ENCODE measurements at places on chromosomes 3 and 15.
A peak's percentile ranks its signal among the peaks of the same experiment; 100 is the strongest.

DNA sequence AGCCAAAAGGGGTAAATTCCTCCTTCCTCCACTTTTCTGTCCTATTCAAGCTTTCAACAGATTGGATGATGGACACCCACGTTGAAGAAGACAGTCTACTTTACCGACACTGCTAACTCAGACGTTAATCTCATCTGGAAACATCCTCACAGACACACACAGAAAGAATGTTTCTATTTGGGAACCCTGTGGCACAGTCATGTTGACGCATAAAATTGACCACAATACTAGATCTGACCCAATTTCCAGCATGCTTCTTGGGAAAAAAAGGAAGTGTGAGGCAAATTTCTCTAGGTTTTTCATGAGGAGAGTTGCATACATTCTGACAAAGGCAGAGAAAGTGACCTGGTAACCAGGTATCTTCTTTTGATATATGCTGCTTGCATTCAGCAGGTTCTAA is 594.1 kb downstream of the FGF12 start:
- no peak for DNase-seq

DNA sequence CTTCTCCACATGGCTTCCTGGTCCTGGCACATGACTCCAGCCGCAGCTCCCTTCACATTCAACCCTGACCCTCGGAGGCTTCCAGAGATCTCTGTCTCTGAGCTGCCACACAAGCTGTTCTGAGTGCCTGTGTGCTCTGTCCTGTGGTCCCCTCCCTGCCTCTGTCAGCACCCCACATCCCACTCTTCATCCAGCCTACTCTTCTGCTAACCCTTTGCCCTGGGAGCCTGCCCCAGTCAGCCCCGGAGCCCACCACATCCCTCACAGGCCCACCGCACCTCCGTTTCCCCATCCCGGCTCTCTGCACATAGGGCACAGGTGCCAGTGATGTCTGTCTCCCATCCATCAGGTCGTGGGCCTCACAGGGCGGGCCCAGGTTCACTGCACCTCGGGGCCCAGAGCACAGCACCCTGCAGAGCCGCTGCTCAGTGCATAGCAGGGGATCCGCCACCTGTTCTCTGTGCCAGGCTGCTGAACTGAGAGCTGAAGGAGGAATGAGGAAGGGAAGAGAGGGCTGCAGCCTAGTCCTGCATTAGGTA is 133.6 kb downstream of the UACA start:
- DNase-seq = no peak

DNA sequence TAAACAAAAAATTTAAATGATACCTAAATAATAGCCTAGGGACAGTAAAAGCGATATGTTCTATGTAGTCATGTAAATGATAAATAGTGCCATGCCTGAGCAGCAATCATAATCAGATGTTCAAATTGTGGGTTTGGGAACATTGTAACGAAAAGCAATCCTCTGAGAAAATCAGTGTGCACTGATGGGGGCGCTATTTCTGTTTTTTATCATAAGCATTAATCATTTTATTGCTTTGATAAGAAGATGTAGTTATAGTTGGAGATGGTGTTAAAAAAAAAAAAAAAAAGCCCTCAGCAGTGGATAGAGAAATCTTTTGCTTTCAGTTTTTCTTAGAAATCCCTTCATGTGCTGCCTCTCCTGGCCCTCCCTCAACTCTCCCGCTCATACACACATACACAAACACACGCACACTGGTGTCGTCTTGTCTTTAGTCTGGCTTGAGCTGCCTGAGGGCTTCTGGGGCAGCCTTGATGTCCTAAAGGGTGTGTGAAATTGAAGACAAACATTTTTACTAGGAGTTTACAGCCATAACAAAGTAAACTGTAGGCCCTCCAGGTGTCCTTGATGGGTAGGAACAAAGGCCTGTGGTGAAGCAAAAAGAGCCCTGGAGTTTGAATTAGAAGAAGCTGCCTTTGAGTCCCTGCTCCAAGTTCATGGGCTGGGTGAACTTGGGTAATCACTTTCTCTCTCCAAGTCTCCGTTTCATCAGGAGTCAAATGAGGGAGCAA is 428.1 kb downstream of the SOX2 start:
- no peak for DNase-seq

- DNase-seq = no peak
Measured at GRCh38 chr3:13780432-13781176, 99.3 kb downstream of the WNT7A start.

DNA sequence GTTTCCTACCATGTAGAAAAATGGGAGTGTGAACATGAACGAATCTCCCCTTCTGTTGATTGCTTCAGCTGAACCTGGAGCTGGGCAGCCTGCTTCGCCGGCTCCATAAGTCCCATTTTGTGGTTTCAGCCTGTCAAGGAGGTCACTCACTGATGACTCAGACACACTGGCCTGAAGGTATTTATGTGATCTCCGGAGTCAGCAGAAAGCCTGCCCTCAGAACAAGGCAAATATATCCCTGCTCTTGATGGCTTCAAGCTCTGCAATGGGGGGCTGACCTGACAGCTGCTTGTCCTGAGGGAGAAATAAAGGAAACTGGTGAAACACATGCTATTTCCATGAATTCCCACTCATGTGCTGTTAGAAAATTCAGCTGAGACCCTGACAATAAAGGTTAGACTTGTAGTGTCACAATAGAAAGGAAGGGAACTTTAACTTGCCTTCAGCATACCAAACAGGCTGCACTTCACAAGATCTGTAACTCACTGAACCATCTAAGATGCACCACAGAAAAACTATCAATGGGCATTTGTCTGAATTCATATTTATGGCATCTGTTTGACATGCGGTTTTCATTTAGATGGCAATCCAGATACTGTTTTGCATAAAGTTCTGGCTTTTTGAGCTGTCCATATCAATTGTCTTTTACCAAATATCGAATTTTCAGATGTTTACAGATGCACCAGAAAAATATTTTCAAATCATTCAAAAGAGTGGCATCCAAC is 282.0 kb upstream of the VEPH1 start:
- no peak for DNase-seq

- DNase-seq = no peak
Measured at GRCh38 chr15:37764733-37765191, 169.7 kb upstream of the TMCO5A start.

GRCh38 chr3:170829546-170830272 is 40.3 kb downstream of the RPL22L1 start:
- DNase-seq = no peak

DNA sequence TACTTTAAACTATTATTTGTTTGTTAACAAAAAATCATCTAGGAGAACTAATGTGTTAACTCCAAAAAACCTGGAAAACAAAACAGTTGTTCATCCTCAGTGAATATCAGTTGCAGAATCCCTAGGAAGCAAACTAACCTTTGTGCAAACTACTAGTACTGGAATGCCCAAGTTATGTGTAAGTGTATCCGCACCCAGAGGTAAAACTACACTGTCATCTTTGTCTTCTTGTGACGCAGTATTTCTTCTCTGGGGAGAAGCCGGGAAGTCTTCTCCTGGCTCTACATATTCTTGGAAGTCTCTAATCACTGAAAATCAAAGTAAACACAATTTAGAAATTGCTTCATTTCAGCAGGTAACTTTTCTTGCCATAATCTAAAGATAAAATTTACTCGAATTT is 29.8 kb downstream of the DYNC1LI1 start:
- no peak for DNase-seq

DNA sequence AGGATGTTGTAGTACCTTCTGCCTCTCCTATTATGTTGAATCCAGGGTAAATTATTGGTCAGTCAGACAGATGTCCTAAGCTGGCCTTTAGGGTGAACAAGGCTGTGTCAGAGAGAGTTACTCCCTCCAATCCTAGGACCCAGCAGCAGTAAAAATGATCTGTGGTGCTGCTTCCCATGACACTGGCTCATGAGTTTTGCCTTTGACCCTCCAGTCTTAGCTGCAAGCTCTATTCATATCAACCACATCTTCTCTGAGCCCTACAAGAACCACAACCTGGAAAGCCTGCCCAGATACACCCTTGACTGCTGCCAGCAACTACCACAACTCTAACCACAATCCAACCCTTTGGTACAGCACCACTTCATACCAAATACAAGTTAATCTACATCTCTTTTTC is 27.2 kb upstream of the PHLDB2 start:
- DNase-seq = no peak

DNA sequence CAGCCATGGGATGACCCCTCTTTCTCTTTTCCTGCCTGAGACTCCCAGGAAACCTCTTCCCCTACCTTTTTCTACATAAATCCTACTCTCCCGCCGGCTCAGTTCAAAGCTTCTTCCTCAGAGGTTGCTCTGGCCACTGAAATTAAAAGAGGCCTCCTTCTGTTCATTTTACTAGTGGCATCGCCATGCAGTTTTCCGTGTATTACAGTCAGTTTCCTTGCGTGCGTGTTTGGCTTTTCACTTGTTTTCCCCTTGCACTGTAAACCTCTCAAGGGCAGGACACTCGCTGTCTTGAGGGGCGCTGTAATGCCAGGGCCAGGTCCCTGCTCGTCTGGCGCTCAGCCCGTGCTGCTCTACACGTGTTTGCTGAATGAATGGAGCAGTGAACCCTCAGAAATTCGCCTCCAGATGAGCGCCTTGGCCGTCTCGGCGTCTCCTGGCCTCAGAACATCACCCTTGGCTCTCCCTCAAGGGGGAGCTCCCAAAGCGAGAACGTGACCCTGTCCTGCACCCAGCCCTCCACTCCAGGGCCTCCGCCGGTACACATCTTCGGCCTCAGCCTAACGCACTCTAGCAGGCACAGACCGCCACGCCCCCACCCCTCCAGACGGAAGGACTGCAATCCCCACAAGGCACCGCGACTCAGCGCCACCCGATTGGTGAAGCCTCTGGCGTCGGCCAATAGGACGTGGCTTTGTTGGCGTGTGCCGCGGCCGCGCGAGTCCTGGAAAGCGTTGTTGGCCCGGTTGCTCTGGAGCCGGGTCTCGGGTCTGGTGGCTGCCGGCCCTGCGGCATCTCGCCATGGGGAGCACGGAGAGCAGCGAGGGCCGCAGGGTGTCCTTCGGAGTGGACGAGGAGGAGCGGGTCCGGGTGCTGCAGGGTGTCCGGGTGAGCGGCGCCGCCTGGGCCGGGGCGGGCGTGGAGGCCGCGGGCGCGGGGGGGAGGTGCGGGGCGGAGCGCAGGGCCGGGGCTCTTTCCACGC is at the start of gene CHCHD6:
Gene CHCHD6, plus strand, starts transcription at position 729 of the 982 bp plus-strand sequence. Its CDS starts 73 bp downstream, at position 802.
- peak; percentile 75 for DNase-seq

- DNase-seq = no peak
Measured at GRCh38 chr3:84891851-84892250, 66.9 kb upstream of the CADM2 start.

DNA sequence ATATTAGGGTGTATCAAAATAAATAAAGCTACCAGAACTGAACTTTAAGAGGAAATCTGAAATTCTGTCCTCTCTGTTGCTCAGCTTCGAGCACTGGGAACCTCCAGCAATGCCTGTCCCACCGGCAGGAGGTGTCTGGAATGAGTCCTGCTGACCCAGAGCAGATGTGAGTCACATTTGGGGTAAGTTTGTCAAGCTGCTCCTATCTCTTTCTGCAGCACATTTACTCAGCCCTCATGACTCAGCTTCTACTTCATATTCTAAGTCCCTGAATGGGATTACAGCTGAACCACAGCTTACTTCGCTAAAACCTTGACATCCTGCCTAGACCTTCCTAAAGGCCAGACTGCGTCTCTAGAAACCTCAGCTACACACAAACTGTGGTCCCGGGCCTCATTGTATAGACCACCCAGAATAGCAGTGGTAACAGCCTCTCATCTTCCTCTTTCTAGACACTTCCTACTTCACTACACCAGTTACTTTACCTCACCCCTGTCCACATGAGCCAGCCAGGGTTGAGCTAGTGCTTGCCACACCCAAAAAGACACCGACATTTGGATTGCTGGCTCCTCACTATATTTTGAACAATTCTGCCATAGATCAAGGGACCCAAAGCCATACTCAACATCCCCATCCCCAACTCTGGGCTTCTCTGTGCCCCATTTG is 109.6 kb upstream of the TMCO5A start:
- no peak for DNase-seq

DNA sequence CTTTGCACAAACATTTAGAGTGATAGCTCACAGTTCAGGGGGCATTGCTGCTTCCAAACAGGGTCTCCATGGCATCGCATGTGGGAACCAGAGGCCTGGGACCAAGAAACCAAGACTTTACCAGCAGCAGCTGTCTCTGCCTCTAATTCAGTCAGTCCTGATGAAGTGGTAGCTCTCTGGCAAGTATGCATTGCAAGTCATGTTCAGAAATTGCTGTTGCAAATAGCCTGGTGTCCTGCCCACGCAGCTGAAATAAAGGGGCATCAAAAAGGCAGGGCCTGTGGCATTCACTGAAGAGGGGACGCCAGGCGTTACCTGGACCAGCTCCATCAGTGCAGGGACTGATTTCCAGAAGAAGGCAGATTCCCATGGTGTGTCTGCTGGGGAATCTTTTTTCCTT is 121.3 kb downstream of the CD47 start:
- no peak for DNase-seq

- no peak for DNase-seq
Measured at GRCh38 chr15:66472176-66472999, 25.2 kb downstream of the SNAPC5 start.

DNA sequence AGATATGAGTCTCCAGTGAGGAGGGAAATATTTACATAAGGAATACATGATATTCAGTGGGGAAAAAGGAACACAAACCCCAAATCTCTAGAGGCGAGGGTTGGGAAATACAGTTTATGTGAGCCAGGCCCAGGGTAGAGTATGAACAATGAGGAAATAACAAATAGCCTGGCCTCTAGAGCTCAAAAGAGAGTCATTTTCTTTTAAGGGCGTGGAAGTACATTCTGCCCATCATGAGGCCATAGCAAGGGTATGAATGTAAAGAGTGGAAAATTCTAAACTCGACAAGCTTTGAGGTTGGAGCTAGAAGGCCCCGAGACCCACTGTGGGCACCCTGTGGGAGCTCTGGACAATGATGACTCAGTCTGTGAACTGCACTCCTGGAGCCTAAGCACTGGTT is 27.8 kb upstream of the IGF2BP2 start:
- DNase-seq = no peak

GRCh38 chr3:84194029-84194428 is 764.8 kb upstream of the CADM2 start:
- DNase-seq = no peak

DNA sequence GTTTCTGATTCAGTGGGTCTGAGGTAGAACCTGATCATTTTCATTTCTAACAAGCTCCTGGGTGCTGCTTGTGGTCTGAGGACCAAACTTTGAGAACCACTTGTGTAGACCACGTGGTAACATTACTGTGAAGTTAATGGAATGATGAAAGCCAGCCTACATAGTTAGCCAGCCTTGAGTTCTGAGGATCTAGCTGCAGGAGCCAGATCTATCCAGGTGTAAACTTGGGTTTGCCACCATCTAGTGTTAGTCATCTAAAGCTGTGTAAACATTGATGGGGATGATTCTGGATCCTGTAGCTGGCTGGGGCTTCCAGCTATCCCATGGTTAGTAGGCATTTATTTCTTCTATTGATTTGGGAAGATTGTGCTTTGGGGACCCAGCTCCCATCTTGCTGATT is 170.0 kb downstream of the TMEM108 start:
- DNase-seq = no peak

DNA sequence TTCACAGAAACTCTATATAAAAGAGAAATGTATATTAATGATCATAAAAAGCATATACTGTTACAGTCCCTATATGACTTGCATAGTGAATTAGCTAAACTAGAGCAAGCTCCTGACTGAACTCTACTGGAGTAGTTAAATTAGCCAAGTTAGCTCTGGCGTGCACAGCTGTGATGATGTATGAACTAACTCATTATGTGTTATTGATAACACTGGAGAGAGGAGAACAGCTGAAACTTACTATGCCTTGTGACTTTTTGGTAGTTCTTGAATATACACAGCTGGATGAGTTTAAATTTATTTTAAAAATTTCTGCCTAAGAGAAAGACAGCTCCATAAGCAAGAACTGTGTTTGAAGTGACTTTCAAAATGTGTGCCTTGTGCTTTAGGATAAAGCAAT is 8.1 kb downstream of the TIPARP start:
- DNase-seq = no peak

- no peak for DNase-seq
Measured at GRCh38 chr3:55167586-55168317, 239.9 kb upstream of the LRTM1 start.

All from NCI-H1048 (cell line).